Stimulated activated CD8-positive, alpha-beta memory T cell treated with anti-CD3 and anti-CD28 coated beads, Interleukin-4, amount 100 ng/mL, for 24 hours (primary cell): ENCODE measurements at places on chromosomes 3 and 15.

DNA sequence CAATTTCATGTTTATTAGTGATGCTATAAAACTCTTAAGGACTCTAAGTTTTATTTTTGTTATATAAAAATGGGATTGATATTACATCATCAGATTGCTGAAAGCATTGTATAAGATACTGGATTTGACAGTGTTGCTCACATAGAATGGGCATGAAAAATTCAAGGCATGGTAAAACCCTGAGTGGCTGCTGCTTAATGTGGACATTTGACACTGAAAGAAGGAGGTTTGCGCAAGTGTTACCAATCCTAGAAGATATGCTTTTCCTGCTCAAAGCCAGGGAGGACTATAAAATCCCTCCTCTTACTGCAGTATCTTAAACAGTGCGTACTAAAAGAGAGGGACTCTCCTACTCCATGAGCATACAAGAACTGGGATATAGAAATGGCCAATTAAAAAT is 65.8 kb upstream of the PTX3 start:
- no peak for DNase-seq

DNA sequence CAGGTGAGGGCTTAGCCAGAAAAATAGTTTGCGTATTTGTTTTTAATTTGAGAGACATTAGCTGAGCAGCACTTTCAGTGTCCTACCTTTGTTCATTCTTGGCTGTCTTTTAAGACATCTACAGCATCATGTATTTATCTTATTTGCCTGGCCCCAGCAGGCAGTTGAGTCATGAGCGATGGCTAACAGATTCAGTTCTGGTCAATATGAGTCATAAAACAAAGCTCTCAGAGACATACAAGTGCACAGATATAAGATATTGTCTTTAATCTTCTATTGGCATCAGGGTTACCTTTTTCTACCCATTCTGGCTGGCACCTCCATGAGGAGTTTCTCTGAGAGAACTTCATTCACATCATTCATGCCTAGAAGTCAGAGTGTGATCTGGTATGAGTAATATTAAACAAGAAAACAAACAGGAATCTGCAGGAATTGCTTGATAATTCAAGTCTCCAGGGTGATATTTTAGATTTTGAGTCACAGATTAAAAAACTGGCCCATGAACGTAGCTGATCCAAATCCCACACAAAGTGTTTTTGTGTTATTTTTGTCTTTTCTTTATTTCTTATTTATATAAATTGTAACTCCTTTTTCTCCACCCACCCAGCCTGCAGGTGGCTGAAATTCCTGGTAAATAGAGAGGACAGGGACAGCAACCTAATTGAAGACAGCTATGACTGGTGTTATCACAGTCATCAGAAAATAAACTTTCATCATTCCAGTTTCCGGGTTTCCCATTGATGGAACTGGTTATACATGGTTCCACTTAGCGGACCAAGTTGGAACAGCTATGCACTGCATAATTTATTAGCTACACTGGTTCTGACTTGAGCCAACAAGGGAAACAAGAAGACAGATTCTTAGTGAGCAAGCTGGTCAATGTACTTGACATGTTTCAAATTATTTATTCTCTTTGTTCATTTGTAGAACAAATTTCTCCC is 47.3 kb downstream of the PLSCR2 start:
- no peak for DNase-seq

DNA sequence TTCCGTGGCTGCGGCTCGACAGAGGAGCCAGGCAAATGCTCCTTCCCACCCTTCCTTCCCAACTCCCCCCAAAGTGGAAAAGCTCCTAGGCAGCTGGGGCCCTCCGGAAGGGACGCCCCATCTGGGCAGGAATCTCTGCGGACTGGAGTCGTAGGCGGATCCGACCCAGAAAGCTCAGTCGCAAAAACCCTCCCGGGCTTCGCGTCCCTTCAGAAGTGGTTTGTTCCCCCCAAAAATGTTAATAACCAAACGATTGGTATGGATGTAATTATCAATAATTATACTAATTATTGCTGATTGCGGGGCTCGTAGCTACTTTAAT is 3.8 kb downstream of the RNU6-1 start:
- DNase-seq, result no peak

- no peak for DNase-seq
These were observed 61.6 kb downstream of the GLCE start for GRCh38 chr15:69222002-69222474.

- no peak for DNase-seq
These were observed 4.6 kb upstream of the SMCO1 start for GRCh38 chr3:196519718-196520082.

DNA sequence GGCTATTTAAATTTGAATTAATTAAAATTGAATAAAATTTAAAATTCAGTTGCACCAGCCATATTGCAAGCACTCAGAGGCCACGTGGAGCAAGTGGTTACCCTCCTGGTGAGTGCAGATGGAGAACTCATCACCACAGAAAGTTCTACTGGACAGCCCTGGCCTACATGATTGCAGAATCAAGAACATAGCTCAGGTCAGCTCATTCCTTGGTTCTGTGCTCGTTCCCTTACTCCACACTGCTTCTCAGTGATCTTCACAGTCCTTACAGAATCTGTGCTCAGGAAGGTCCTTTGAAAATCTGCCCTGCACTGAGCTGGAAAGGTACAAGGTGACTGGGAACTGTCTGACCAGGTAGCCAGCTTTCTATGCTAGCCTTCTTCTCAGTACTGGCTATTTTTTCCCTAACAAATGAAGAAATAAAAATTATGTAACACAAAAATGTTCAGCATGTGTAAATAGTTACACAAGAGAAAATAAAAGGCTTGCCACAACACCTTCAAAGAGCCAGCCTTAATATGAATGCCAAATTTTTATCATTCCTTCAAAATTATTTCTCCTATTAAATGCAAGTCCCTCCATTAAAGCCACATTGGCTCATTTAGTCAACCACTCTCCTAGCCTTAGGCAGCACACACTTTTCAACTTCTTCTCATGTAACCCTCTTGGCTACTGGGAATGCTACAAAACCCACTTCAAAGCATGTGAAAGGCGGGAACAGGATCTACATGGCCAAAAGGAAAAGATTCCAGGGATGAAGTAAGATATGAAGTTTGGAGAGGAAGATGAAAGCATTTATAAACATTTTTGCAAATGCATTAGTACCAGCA is 326.4 kb upstream of the WNT5A start:
- DNase-seq, result no peak

- DNase-seq, result no peak
These were observed 129.6 kb downstream of the CTNNB1 start for GRCh38 chr3:41328926-41329325.

GRCh38 chr15:52349052-52349700 is 53.6 kb upstream of the MYO5C start:
- no peak for DNase-seq

DNA sequence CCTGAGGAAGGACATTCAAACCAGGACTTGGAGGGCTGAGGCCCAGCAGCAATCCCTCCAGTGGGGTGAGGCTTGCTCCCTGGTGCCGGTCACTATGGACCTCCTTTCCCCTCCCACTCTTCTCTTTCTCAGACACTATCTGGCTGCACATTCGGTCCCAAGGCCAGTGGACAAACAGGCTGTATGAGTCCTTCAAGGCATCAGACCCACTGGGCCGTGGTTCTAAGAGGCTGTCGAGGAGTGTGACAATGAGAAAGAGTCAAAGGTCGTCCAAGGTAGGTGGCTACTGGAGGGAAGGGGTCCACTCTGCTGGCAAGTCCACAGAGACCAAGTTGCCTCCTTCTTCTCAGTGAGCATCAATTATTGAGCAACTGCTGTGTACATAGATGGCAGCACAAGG is 28.0 kb downstream of the NOX5 start:
- DNase-seq, result no peak

DNA sequence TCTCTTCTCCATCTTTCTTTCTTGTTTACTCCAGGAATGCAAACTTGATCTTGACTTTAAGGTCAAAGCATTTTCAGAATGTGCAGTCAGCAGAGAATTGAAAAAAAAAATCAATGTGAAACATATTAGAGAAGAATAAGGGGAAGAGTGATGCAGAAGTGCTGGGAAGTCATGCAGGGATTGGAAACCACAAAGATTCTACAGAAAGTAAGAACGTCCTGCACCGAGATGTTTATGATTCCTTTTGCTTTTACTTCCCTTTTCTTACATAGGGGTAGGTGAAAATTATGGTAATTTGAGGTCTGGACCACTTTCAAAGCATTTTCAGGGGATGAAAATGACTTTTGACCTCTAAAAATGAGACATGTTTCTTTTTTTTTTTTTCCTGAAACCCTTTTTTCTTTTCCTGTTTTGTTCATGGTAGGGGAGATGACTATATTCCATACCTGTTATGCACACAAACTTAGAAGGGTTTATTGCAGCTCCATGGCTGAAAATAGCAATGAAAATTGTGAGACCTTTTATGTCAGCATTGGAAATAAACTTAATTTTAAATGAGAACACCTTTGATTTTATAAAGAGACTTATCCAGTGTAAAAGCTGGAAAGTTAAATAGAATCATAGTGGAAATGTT is 623.5 kb upstream of the TBL1XR1 start:
- no peak for DNase-seq

DNA sequence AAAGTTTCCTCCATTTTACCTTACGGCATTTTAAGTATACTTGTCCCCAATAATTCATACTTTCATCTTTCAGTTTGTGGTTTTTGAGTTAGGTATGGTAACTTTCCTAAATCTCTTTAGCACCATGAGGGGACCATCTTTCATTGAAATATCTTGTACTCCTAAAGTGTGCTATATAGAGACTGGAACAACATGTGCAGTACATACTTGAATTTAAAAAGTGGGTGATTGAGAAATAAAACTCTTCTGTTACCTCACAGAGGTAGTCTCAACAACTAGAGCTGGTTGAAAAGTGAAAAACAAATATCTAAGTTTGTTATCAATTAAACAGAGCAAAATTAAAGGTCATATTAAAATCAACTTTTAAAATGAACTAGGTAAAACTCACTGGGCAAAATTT is 423.1 kb downstream of the ROBO2 start:
- no peak for DNase-seq

DNA sequence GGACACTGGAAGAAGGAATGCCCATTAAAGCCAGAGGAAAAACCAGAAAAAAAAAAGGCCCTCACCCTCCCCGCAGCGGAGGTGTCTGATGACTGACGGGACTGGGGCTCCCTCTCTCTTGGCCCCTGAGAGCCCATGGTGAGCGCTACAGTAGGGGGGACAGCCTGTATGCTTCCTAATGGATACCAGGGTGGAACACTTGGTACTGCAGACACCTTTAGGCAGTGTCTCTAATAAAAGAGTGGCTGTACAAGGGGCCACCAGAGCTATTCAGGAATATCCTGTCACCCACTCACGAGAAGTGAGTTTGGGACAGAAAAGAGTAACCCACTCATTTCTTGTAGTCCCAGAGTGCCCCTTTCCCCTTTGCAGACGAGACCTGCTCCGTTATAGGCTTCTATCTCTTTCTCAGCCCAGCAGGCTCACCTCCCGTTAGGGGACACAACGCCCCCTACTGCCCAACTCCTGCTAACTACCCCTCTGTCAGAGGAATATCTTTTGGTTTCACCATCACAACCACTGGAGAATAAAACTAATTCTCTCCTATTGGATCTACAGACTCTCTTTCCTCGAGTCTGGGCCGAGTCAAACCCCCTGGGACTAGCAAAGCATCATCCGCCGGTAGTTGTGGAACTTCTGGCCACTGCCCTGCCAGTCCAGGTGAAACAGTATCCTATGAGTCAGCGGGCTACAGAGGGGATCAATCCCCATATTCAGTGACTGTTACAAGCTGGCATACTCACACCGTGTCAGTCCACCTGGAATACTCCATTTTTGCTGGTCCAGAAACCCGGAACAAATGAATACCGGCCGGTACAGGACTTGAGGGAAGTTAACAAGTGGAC is 40.8 kb downstream of the ZBTB11 start:
- DNase-seq, result peak; percentile 56

- DNase-seq, result peak; percentile 19
These were observed 556 bp downstream of the ANKRD63 start for GRCh38 chr15:40282147-40282868.

GRCh38 chr3:146692254-146692653 is 87.1 kb upstream of the PLSCR5 start:
- DNase-seq, result no peak

DNA sequence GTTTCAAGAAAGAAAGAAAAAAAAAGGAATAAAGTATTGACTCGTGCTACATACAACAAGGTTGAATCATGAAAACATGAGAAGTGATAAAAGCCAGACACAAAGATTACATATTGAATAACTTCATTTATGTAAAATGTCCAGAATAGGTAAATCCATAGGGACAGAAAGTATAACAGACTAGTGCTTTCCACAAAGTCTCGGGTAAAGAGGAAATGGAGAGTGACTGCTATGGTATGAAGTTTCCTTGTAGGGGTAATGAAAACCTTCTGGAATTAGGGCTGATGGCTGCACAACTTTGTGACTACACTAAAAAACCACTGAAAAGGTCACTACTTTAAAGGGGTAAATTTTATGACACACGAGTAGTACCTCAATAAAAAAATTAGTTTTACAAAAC is 13.0 kb downstream of the LRRFIP2 start:
- DNase-seq, result no peak

DNA sequence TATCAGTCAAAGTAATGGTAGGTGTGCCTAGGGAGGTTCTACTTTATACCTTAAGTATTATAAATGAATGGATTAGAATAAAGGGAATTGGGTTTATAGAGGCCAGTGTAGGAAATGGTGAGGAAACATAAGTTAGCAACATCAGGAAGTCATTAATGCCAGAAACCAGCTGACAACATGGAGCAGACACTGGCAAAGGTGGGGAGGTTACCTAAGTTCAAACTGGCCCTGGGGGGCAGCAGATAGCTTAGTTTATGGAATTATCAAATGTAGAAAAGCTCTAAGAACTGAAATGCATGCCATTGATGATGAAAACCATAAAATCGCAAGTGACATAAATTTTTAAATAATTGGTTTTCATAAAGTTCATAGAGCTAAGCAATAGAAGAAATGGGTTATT is 498.6 kb downstream of the NAALADL2 start:
- no peak for DNase-seq

- DNase-seq, result no peak
These were observed 137.8 kb upstream of the ADAMTS9 start for GRCh38 chr3:64825404-64826120.

GRCh38 chr15:97903971-97904572 is 56.4 kb upstream of the ARRDC4 start:
- DNase-seq, result no peak

DNA sequence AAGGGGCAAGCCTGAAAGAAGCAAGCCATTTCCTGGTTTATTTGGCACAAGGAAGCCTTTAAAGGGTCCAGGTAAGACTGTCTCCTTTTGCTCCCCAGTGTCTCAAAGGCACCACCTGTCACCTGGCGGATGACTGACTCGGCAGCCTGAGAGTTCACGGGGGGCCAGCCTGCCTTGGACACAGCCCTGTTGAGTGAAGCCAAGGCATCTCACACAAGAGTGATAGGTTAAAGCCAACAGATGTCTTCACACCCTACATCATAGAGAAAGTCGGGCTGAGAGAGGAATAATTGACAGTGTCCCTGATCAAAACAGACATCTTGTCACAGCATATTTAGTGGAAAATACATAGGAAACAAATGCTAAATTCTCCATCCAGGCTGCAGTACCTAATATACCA is 28.2 kb upstream of the LIPC start:
- DNase-seq, result no peak

GRCh38 chr15:79900087-79900486 is 3.3 kb upstream of the MTHFS start:
- DNase-seq, result no peak

GRCh38 chr3:130688015-130688688 is 58.5 kb downstream of the PIK3R4 start:
- DNase-seq, result no peak

- DNase-seq, result no peak
These were observed 189.7 kb upstream of the STT3B start for GRCh38 chr3:31343075-31343474.
